Activated CD4-positive, alpha-beta T cell treated with anti-CD3 and anti-CD28 coated beads, Interleukin-2, amount 10 ng/mL, durations not matched to agents 7 days and 5 days (primary cell): ENCODE measurements at places on chromosomes 13 and 19.

- DNase-seq = no peak
Measured at GRCh38 chr13:76387566-76387965, 498.6 kb downstream of the KCTD12 start.

DNA sequence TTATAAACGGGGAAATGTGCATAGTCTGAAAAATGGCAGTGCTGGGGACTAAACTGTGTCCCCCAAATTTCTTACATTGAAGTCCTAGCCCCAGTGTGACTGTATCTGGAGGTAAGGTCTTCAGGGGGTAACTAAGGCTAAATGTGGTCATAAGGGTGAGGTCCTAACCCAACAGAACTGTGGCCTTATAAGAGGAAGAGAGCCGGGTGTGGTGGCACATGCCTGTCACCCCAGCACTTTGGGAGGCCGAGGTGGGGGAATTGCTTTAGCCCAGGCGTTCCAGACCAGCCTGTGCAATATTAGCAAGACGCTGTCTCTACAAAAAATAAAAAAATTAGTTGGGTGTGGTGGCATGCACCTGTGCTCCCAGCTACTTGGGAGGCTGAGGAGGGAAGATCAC, 17.8 kb downstream of the PROZ start:
- DNase-seq = peak; percentile 58

GRCh38 chr13:50594276-50595051, 249.0 kb downstream of the DLEU7 start:
- peak; percentile 27 for DNase-seq

GRCh38 chr13:111648885-111649284, 328.4 kb downstream of the TEX29 start:
- DNase-seq = no peak

DNA sequence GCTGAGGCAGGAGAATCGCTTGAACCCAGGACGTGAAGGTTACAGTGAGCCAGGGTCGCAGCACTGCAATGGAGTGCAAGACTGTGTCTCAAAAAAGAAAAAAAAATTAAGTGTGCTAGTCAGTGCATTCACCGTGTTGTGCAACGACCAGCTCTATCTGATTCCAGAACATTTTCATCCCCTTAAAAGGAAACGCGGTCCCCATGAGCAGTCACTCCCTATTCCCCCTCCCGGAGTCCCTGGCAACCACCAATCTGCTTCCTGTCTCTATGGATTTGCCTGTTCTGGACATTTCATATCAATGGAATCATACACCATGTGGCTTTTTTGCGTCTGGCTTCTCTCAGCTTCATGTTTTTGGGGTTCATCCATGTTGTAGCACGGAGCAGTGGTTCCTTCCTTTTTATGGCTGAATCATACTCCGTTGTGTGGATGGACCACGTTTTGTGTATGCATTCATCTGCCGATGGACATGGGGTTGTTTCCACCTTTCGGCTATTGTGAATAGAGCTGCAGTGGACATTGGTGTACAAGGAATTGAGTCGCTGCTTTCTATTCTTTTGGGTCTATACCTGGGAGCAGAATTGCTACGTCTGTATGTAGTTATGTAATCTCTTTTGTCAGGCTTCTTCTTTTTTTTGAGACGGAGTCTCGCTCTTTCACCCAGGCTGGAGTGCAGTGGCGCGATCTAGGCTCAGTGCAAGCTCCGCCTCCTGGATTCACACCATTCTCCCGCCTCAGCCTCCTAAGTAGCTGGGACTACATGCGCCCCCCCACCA, 19.8 kb downstream of the MYO9B start:
- no peak for DNase-seq
